ENCODE measurements at places on chromosomes 11 and 22.

- no peak for DNase-seq
These were observed 621 bp downstream of the HMOX1 start for GRCh38 chr22:35381424-35382009.

DNA sequence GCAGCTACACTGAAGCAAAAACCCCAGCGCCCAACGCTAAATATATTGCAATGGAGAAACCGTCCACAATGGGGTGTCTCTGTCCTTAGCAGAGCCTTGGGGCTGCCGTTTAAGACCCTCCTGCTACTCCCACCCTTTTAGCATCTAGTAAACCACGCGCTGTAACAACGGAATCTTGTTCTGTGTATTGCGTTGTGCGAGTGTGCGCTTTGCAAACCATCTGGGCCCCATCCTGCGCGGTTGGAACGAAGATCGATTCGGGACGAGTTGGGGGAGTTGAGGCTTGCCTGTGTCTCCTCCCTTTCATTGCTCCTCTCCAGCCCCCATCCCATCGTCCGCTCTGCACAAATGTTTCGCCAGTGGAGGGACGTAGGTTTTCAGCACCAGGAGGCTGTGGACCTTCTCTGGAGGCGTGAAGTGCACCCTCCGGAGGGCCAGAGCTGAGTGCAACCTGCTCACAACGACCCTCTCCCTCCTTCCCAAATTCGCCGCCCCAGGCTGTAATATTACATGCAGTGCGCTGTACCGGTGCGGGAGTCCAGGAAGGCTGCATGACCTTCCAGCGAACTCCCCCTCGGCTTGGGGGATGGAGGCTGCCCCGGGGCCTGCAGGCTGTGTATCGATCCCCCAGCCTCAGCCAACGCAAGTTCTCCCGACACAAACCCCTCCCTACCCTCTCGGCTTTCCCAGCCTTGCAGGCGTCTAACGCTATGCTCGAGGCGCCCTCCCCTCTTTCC, 1.6 kb upstream of the KMT2A start:
- DNase-seq: no peak

DNA sequence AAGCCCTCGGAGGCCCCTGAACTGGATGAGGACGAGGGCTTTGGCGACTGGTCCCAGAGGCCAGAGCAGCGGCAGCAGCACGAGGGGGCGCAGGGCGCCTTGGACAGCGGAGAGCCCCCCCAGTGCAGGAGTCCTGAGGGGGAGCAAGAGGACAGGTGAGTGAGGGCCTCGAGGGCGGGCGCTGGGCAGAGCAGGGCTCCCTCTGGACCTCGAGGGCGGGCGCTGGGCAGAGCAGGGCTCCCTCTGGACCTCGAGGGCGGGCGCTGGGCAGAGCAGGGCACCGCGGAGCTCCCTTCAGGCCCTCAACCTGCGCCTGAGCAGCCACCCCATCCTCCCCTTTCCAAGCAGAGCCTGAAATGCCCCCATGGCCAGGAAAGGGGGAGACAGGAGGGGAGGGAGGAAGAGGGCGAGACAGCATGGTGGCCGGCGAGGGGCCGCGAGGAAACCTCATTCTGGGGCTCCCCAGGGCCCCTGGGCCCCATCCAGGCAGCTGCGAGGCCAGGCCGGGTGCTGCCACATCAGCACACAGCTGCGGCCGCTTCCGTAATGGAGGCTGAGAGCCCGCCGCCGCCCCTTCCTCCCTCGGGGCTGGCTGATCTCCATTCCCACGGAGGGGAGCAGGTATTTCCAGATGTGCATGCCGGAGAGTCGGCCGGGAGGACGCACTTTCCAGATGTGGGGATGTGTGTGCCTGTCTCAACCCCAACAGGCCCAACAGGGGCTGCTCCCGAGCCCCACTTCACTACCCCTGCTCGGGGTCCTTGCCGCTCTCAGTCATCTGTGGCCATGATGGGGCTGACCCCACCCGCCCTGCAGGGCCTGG, 10.0 kb downstream of the PRR33 start:
- DNase-seq: no peak

GRCh38 chr11:123801765-123802164, 4.4 kb downstream of the OR6M1 start:
- no peak for DNase-seq

DNA sequence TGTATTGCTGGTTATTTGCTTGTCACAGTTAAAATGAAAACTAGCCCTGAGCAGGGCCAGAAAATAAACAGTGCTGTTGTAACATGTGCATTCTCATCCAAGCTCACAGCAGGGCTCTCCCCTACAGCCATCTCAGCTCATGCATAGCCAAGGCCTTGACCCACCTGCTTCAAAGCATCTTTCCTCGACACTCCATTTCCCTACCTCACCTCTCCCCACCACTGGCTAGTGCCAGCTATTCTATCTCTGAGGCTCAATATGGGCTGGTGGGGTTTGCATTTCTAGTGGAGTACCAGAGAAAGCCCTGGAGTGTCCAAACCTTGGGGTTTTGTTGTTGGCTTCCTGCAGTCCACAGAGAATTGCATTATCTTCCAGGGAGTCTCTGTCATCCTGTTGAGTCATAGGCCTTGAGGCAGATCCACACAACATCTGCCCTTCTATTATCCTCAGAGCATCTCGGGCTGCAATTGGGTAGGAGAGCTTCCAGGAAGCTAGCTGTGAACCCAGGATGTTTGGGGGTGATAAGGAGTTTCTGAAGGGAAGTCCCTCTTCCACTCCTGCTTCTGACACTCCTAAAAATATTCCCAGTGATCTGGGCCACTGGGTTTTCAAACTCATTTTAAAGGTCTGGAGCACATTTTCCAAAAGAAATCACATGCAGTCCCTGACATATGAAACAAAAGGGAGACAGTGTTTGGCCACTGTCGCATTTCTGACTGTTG, 36.1 kb upstream of the AMOTL1 start:
- DNase-seq: peak; percentile 87

DNA sequence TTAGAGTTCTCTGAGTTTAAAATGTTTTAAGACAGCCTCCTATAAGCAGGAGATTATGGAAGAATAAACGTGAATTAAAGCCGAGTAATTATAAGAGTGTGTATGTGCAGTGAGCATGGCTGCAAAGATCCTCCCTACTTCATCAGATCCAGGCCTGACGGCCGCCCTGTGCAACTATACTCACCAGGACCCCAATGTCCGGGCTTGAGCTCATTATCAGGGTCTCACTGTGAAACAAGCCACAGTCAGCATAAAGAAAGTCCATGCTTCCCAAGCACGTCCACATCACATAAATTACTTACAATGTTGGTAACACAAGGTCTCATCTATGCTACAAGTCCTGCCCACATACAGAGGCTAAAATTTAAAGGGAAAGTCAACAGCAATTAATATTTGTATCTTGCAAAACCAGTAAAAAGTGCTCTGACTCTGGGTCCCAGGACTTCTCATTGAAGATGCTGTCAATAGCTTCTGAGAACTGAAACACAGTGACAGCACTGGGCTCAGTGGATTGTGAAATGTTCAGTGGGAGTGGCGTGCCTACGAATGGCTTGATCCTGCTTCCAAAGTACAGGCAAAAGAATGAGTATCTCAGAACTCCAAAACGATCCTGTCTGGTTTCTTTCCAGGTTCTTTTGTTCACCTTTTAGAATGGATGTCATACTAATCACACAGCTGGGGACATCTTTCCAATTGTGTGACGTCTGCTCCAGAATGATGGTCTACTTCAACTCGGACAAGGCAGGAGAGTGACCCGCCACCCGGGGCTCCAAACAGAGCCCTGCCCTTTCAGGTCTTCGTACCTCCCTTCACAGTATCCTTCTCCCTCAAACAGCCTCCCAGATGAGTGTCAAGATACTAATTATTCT, 72.1 kb upstream of the ARFGAP3 start:
- DNase-seq: no peak

- no peak for DNase-seq
These were observed 686.2 kb downstream of the OPCML start for GRCh38 chr11:132846075-132846474.

DNA sequence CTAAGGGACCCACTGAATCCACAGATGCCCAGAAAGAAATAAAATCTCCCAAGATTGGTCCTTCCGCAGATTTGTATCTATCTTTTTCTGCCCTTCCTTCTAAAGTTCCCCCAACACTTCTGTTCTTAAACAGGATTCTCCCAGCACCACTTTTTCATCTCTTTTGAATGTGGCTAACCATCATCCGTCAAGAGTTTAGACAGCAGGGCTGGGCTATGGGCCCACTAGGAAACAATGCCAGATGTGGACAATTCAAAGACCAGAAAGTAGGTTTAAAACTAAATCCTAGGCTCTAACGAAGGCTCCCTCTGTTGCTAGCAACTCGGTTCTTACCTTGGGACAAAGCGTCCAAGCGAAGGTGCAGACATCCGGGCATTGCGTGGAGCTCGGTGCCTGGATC, 100.0 kb downstream of the AMBRA1 start:
- DNase-seq: no peak

DNA sequence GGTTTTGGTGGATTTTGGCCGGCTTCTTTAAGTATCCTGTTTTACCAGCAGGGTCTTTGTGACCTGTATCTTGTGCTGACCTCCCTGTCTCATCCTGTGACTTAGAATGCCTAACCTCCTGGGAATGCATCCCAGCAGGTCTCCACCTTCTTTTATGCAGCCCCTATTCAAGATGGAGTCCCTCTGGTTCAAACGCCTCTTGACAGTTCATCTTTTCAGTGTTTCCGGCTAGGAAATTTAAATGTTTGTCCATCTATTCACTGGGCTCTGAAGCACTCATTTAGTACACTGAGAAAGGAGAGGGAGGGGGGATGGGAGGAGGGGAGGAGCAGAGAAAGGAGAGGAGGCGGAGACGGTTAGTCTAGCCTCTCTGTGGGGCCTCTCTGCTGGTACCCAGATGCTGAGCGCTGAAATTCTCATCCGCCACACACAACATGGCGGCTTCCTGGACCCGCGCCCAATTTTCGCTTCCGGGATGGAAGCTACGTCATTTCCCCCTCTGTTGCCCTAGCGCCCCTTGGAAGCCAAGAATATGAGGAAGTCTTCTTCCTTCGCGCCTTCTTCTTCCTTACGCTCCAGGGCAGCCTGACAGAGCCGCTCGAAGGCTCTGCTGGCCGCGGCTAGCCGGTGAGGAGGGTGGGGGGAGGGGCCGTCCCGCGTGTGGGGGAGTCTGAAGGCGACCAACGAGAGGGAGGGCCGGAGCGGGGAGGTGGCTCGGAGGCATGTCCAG, 69.0 kb upstream of the SYT13 start:
- DNase-seq: peak; percentile 9

GRCh38 chr22:40050258-40050657, 55.5 kb downstream of the FAM83F start:
- DNase-seq: no peak

GRCh38 chr11:17828311-17828751, 93.8 kb downstream of the KCNC1 start:
- DNase-seq: peak; percentile 56

- DNase-seq: no peak
These were observed 131.2 kb downstream of the BUD13 start for GRCh38 chr11:116641561-116642045.

DNA sequence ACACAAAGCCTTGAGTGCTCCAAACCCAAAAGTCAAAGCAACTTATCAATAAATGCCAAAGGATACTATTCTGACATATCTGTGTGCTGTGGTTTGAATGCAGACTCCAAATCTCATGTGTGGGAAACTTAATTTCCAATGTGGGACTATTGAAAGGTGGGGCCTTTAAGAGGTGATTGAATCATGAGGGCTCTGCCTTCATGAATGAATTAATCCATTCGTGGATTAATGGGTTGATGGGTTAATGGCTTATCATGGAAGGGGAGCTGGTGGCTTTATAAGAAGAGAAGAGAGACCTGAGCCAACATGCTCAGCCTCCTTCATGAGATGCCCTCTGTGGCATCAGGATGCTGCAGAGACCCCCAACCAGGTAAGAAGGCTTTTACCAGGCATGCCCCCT, 16.8 kb upstream of the ZNF280A start:
- DNase-seq: no peak

- no peak for DNase-seq
These were observed 12.5 kb downstream of the CEP57 start for GRCh38 chr11:95802806-95803205.

GRCh38 chr11:128424851-128425285, 162.5 kb downstream of the ETS1 start:
- DNase-seq: peak; percentile 26

DNA sequence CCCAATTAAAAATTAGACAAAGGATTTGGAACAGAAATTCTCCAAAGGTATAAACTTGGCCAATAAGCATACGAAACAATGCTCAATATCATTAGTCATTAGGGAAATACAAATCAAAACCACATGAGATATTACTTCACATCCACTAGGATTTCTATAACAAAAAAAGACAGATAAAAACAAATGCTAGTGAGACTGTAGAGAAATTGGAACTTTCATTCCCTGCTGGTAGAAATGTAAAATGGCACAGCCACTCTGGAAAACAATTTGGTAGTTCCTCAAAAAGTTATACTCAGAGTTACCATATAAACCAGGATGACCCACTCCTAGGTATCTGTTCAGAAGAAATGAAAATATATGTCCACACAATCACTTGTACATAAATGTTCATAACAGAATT, 71.6 kb downstream of the RPL27A start:
- DNase-seq: no peak

- DNase-seq: peak; percentile 58
These were observed 99.4 kb upstream of the ZC3H12C start for GRCh38 chr11:109993786-109994185.

- DNase-seq: no peak
These were observed 77.9 kb upstream of the TOP3B start for GRCh38 chr22:22060200-22061084.

- DNase-seq: no peak
These were observed 24.3 kb downstream of the SCN4B start for GRCh38 chr11:118128310-118128709.

- DNase-seq: no peak
These were observed 11.3 kb upstream of the NXF1 start for GRCh38 chr11:62816557-62816956.
